ENCODE measurements at places on chromosomes 3 and 15.

GRCh38 chr15:58190419-58190818 is 52.2 kb downstream of the AQP9 start:
- no peak for DNase-seq

GRCh38 chr3:141578202-141578973 is 91.6 kb downstream of the RASA2 start:
- no peak for DNase-seq

- no peak for DNase-seq
Observed at GRCh38 chr3:12436514-12437220, 47.6 kb upstream of the TSEN2 start.

DNA sequence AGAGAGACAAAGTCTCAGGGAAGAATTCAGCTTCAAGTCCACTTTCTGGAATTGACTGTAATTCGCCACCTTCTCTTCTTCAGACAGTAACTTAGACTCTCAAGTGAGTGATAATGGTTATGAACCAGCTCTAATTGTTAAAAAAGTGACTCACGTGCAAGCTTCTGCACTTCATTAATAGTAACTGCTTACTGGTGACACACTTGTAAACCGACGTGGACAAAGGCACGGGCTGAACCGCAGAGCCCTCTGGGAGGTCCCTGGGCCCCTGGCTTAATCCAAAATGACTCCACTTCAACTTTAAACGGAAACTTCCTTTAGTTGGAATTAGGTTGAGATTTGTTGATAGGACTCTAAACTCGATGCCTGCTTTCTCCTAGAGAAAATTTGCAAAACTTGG is 17.0 kb downstream of the MUC4 start:
- DNase-seq = no peak

DNA sequence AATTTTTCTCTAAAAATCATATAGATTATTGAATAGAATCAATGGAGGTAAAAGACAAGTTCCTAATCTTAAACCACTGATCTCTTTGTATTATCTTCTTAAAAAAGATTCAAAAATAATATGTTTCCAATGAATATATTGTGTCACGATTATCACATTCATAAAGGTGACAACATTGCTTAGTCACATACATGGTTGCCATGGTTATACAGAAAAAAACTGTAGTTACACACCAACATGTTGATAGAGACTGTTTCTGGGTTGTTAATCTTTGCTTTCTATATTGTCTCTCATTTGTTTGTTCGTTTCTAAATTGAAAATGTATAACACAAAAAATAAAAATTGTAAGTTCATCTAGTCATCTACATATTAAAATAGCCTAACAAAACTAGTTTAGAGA is 376.0 kb upstream of the ALCAM start:
- DNase-seq = no peak

DNA sequence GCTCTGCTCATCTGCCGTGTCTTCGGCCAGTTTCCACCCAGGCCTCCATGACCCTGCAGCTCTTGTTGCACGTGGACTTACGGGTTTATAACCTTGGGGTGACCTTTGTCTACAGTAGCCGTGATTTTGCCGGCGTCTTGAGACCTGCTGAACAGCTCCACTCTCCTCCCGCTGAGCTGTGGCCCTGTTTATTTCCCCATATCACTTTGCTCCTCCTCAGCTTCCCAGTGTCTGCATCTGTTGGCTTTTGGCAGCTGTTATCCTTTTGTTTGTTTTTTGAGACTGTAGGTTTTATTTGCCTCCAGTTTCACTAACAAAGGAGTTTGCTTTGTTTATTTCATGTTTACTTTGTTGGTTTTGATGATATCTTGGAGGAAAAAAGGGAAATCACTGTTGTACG is 29.3 kb upstream of the SLC28A1 start:
- no peak for DNase-seq

DNA sequence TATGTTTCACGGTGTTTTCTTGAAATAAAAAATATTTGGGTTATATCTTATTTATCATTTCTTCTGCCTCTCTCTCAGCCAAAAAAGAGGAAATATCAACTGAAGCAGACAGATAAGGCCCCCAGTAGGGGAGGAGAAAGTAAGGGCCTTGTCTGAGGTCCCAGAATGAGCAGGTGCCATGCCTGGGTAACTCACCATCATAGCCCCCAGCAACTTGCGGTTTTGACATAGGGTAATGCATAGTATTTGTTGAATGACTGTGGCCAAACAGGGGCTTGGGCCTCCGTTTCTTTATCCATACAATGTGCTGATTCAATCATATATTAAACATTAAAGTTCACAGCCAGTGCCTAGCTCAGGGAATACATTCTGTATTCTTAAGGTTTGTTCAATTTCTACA is 119.6 kb downstream of the ABI3BP start:
- DNase-seq = no peak

GRCh38 chr3:145936971-145937370 is 224.0 kb downstream of the PLOD2 start:
- no peak for DNase-seq

DNA sequence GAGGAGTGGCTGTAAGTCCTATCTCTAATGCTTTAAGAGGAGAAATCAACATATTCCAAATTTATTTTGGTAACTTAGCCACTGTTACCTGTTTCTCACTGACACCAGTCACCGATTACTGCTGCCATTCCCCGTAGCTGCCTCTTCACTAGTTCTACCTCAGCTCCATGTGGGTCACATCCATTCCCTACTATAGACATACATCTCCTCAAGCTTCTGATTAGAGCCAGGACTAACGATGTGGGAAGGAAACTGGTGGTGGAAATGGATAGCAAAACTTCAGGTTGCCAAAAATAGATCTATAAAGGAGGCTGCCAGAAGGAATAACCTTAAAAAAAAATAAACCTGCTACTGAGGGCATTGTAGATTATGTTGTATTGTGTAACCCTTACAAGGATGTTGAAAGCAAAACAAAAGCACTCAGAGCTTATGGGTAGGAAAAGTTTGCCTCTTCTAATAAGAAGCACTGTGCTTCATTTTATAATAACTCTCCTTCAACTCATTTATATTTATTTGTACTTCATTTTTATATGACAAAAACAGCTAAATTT is 56.0 kb downstream of the KAT2B start:
- DNase-seq = no peak

DNA sequence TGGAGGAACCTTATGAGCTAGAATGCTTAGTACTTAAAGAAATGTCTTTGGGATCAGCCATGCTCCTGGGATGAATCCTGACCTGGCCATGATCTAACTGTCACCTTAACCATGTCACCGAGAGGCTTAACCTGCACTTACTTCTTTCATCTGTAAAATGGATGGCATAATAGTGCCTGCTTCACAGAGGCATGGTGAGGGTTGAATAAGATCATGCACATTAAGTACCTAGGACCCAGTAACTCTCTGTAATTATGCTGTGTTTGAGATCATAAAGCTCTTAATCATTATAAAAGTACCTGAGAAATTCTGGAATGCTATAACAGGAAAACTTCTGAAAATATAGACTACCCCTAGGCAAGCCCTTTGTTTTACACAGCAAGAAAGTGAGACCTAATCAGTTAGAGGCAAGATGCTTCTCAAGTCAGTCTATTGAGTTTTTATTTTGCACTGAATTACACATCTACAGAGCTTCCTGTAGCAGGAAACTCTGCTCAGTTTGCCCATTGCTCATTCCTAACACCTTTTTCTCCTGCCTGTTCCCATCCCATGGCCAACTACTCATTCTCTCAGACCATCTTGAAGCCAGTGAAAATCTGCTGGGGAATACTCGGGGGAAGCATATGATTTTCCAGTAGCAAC is 1015.5 kb upstream of the CFAP20DC start:
- no peak for DNase-seq

- no peak for DNase-seq
Observed at GRCh38 chr15:101139986-101140696, 111.7 kb downstream of the CHSY1 start.

- DNase-seq = no peak
Observed at GRCh38 chr15:72872066-72872845, 88.7 kb upstream of the ADPGK start.

GRCh38 chr15:89916660-89917059 is 3.9 kb upstream of the ARPIN start:
- no peak for DNase-seq

DNA sequence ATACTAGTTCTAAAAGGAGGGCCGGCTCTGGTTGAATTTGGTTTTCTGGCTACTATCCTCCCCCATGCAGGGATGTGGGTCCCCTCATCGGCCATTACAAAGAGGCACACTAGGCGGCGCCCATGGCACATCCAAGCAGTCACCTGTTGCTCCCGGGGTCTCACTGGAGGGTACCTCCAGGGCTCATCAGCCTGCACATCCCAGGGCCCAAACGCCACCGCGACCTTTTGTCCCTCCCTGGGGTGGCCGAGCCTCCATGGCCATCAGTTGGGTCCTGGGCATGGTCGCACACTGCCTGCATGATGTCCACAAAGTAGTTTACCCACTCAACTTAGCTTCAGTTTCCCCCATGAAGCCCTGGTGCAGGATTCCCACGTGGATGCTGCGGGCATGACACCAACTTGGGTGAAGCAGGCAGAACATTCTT is 28.3 kb downstream of the IDH3A start:
- no peak for DNase-seq

DNA sequence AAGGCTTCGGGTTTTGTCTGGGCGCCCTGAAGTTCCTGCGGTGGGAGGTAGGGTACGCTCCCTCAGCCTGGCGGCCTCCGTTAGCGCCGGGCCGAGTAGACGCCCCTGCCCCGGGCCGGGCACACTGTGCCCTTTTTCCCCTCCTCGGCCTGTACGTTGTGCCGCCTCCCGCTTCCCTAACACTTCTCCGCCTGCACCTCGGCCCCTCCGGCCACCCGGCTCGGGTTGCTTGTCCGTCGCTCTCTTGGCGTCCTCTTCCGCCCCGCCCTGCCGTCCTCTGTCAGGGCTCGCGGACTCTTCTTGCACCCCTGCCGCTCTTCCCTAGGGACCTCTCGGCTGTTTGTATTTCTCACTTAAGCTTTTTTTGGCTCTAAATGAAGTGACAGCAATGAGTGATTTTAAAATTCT is 384 bp downstream of the KNL1 start:
- DNase-seq = peak; percentile 18

DNA sequence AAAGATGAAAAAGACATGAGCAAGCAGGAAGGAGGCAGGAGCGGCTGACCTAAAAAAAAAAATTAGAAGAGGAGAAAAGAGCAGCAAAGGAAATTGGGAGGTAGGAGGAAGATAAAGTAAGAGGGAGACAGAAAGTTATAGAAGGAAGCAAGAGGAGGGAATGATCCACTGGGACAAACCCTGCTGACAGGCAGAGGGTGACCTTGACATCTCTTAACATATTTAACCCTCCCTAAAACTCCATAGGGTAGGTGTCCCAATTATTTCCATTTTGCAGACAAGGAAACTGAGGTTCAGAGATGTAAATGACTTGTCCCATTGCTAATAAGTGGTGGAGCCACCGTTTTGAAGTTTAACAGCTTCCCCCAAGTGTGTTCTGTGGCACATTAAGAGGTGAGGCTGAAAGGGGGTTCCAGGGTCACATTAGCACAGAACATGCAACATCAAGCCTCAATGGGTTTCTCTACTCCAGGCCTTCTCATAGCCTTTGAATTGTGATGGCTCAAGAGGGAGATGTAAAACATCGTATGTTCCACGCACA is 37.4 kb upstream of the PRICKLE2 start:
- no peak for DNase-seq

DNA sequence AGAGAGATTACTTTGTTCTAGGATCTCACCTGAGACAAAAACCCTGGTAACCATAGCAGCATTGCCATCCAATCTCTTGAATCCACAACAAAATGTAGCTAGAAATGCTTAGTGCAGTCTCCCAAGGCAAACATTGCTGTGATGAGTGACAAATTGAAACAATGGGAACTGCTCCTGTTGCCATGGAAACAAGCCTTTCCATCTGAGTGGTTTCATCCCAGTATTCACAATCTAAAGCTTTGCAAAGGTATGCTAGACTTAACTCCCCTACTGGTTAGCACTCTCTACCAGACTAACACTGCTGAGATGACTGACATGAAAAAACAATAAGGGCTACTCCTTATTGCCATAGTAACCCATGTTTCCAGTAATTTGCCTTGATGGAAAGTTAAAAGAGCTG is 172.6 kb upstream of the CNTN3 start:
- DNase-seq = no peak

GRCh38 chr3:47394881-47395280 is 14.1 kb downstream of the PTPN23 start:
- no peak for DNase-seq

DNA sequence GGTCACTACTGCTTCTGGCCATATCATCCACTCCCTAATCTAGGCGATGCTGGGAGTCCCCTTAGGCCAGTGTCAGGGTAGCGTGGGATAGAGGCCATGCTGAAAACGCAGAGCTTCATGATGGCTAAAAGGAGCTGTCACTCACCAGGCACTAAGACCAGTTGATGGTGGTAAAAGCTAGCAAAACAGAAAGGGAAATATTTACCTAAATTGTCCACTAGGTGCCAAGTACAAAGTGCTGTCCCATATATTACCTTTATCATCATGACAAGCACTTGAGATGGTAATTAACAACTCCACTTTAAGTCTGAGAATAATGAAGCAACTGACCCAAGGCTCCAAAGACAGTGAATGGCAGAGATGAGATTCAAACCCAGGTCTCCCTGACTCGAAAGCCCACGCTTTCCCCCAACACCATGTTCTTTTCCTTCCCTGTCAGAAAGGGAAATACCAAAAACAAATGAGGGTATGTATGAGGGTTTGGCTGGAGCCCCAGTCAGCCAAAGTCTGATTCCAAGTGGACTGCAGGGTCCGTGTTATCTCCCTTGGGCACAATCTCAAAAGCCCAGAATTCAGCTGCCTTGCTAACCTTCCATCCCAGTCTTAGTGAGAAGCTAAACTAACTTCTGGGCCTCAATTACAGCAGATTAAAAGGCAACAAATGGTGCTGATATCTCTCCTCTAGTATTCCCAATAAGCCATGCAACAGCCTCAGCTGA is 84.7 kb downstream of the RBPMS2 start:
- no peak for DNase-seq

DNA sequence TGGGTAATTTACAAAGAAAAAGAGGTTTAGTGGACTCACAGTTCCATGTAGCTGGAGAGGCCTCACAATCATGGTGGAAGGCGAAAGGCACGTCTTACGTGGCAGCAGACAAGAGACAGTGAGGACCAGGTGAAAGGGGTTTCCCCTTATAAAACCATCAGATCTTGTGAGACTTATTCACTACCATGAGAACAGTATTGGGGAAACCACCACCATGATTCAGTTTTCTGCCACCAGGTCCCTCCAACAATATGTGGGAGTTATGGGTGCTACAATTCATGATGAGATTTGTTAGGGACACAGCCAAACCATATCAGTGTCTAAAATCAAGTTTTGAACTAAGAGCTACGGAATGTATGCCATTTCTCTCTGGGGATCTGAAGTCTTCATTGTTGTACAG is 354.8 kb upstream of the C2CD4B start:
- no peak for DNase-seq

DNA sequence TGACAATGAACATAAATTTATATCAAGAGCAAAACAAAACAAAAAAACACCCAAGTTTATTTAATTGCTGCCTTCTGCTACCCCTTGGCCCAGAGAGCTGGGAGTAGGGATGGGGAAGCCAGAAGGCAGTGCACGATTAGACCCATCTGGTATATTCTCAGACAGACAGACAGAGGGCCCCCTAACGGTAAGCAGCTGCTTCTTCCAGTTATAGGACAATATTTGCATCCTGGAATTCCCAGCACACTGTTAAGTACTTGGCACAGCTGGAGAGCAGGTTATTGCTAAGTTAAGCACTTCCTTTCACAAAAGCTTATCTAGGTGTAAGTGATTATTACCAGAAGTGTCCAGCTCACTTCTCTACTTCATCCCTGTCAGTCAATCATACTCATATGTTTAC is 39.3 kb downstream of the C2CD4B start:
- DNase-seq = peak; percentile 7

- DNase-seq = no peak
Observed at GRCh38 chr3:71232175-71232679, 351.3 kb downstream of the FOXP1 start.

Measured in DMS79 treated with DMSO at 0.1 percent for 48 hours (cell line).